Hematopoietic multipotent progenitor cell (in vitro differentiated cells): ENCODE measurements at places on chromosomes 2 and 18. TPM values are rescaled to one million over a fixed set of nuclear protein-coding genes. Genes with fewer than 3 reads are reported as not detected.

- no peak for DNase-seq
Measured at GRCh38 chr2:69764286-69765095, 22.6 kb downstream of the ANXA4 start.

- DNase-seq: no peak
Measured at GRCh38 chr2:222882484-222882928, 21.7 kb downstream of the ACSL3 start.

AQP12B gene
- under 0.01 TPM for total RNA-seq

GRCh38 chr2:237045449-237045848 is 40.2 kb upstream of the COPS8 start:
- DNase-seq: no peak

DNA sequence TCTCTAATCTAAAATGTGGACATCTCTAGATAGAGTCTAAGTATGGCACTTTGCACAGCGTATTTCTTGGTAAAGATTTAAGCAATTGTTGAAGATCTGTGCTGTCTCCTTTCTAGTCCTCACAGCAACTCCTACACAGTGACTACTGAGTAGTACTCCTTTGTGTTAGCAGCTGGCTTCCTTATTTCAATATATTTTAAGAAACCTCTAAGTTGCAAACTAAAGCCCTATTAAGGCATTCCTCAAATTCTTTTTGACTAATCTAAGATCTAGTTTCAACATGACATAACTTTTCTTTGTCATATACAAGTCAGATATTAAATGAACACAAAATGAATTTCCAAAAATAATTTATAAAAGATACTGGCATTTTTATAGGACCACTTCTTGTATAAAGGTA is 121.8 kb upstream of the DNAJC10 start:
- DNase-seq: no peak

DNA sequence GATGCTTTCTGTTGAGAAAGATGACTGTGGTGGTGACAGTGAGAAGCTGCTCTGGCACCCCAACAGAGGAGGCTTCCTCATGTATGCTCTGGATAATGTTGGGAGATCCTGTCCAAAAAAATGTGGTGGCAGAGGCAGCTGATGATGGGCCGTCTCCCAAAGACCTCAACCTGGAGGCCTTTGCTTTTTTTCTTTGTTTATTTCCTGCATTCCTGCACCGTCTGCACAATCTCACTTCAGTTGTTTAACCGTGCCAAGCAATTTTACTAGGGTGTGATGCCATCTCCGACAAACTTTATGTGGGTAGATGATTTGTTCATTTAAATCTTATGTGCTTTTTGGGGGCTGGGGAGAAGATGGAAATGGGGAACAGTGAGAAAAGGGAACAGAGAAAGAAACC is 62.2 kb upstream of the IGFBP5 start:
- DNase-seq: no peak

- DNase-seq: no peak
Measured at GRCh38 chr2:219059375-219059724, 1.4 kb downstream of the IHH start.

FAM237A gene
- total RNA-seq: not detected

LRRC30 gene
- not detected for total RNA-seq

NFE2L2 gene
- 36.1 TPM for total RNA-seq

AQP12A gene
- total RNA-seq: not detected

- DNase-seq: no peak
Measured at GRCh38 chr2:227339098-227339599, 14.1 kb downstream of the MFF start.

- DNase-seq: no peak
Measured at GRCh38 chr2:33090553-33091134, 143.9 kb downstream of the LTBP1 start.

VWA3B gene
- under 0.01 TPM for total RNA-seq

- DNase-seq: no peak
Measured at GRCh38 chr2:70962211-70962884, 16.1 kb upstream of the ANKRD53 start.

GRCh38 chr18:65336411-65336810 is 414.4 kb upstream of the CDH7 start:
- DNase-seq: no peak

DNA sequence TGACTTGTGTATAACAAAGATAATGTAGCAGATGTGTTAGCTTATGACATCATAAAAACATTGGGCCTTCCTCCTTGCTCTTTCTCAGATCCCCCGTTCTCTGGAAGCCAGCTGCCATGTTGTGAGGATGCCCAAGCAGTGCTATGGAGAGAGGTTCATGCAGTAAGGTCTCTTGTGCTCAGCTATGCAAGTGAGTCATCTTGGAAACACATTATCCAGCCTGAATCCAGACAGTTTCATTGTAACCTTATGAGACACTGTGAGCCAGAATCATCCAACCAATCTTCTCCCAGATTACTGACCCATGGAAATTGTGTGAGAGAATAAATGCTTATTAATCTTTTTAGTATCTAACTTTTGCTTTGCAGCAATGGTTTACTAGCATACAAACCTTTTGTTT is 60.8 kb downstream of the ST6GAL2 start:
- no peak for DNase-seq

PLEKHM3 gene
- total RNA-seq: 19.7 TPM

GRCh38 chr2:33406622-33407021 is 69.8 kb upstream of the RASGRP3 start:
- DNase-seq: no peak

SLC5A7 gene
- not detected for total RNA-seq

GRCh38 chr18:58858591-58859468 is 5.8 kb upstream of the ZNF532 start:
- no peak for DNase-seq
